NCI-H446 treated with DMSO at 0.1 percent for 48 hours (cell line): ENCODE measurements at places on chromosomes 16 and 17.

DNA sequence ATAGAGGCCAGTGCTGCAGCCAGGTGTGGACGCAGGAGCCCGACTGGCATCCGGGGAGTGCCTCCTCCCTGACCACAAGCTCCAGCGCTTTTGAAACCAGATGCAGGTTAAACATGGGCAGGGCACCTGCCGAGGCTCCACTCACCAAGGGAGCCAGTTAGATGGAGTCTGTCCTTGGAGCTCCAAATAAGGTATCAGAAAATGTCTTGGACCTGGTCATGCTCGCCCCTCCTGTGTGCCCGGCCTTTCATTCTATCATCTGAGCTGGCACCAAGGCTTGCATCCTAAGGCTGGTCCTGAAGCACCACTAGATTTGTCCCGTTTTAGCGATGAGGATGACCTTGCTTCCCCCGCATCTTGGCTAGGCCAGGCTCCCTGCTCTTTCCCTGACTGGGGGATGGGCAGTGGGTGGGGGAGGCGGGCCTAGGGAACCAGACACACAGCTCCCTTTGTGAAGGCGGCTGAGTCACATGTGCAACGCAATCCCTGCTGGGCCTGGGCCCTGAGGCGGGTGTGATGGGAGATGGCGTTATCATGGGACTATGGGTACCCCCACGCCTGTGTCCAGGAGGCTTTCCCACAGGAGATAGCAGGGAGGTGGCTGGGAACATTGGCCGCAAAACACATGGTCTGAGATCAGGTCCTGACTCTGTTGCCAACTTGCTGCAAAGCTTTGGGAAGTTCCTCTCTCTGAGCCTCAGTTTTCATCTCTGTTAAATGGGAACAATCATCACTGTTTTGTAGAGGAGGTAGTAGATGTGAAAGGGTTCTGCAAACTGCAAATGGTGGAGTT lies 5.0 kb upstream of the ADGRG1 start:
- DNase-seq = no peak

DNA sequence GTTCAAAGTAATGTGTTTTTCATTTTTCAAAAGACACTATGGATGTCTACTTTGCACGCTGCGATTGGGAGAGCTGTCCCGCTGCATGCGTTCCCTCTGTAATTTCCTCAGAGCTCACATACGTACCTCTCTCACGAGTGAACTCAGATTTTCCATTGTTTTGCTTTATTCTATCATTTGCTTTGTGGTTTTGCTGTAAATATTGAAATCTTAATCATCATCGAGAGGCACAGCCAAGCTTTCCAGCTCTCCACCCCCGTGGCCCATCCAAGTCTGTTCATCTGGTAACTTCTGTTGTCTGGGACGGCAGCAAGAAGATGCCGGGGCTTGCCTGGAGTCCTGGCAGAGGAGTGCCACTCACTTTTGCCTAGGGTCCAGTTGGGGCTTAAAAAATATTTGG lies 21.1 kb downstream of the TMC6 start:
- DNase-seq = no peak

DNA sequence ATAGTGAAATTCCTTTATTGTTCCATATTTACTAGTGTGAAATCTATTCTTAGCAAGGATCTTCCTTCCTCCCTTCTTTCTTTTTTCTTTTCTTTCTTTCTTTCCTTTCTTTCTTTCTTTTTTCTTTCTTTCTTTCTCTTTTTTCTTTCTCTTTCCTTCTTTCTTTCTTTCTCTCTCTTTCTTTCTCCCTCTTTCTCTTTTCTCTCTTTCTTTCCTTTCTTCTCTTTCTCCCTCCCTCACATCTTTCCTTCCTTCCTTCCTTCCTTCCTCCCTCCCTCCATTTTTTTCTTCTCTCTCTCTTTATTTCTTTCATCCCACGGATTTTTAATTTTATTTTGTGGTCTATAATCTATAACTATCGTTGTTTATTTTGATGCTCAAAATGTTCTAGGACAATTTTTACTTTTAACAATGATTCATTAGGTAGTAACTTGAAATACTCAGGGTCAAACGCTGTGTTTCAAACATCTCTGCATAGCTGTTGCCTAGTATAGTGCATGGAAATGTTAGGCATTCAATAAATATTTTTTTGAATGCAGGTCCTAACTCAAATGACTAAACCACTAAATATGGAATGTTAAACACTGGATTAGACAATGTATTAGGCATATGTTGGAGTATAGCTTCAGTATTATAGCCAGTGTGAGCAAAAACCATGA lies 178.3 kb downstream of the MAP2K6 start:
- no peak for DNase-seq

- DNase-seq = no peak
Observed at GRCh38 chr16:30006659-30007377, 4.0 kb downstream of the DOC2A start.

GRCh38 chr17:47716375-47716774 lies 16.7 kb upstream of the TBX21 start:
- no peak for DNase-seq

DNA sequence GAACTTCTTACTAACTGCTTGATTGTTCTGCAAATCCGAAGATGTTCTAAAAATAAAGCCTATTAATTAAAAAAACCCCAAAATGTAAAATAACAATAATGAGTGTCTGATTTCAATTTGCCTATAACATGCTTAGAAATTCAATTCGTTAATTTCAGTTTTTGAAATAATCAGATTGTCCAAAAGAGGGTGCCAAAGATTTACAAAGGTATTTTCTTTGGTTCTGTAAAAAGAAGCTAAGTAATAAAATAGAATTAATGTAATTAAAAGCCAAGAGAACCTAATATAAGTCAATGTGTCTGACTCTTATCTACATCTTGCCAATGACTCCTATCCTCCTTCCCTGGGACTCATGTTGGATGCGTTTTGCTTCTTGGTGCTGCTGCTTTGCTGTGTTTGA lies 75.0 kb upstream of the CPHXL start:
- DNase-seq = no peak

DNA sequence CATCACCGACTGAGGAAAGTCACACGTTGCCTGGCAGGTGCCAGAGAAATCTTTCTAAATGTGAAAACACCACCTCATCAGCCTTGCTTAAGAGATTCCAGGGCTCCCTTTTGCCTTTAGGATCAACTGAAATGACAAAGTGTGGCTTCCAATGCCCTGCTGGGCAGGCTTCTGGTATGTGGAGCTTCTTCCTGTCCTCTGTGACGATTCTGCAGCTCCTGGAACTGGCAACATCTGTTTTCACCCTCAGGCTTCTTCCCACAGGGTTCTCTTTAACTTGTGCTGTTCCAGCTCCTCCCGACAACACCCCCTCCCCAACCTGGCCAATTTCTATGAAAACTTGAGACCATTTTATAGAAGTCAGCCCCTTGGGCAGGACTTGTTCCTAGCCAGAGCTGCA lies 4.8 kb upstream of the ZDHHC1 start:
- no peak for DNase-seq

DNA sequence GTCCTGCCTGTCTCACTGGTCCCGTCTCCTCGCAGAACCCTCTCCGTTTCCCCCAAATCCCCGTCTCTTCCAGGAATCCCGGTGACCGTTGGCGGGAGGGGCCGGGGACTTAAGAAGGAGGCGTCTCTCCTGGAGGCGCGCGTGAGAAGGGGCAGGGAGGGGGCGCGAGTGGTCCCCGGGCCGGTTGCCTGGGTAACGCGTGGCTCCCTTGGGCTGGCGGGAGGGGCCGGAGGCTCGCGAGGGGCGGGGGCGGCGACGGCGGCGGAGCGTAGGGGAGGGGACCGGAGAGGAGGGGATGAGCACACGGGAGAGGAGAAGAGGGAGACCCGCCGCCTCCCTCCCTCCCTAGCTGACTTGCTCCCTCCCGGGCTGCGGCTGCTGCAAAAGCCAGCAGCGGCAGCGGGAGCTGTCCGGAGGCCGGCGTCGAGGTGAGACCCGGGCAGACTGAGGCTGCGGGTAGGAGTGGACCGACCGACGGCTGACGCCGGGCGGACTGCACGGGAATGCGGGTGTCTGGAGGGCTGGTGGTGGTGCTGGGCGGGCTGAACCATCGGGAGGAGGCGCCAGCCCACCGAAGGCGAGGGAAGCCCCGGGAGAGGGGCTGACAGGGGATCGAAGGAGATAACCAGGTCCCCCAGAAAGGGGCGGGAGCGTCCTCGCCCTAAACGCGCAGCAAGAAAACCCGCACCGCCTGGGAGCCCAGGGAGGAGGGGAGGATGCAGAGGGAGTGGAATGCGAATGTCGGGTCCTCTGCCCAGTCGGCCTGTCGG lies at the start of gene PRRT2:
Gene PRRT2 (plus strand): TSS at position 298 of the 770 bp plus-strand sequence. CDS start 862 bp downstream, outside the sequence.
- peak; percentile 38 for DNase-seq

DNA sequence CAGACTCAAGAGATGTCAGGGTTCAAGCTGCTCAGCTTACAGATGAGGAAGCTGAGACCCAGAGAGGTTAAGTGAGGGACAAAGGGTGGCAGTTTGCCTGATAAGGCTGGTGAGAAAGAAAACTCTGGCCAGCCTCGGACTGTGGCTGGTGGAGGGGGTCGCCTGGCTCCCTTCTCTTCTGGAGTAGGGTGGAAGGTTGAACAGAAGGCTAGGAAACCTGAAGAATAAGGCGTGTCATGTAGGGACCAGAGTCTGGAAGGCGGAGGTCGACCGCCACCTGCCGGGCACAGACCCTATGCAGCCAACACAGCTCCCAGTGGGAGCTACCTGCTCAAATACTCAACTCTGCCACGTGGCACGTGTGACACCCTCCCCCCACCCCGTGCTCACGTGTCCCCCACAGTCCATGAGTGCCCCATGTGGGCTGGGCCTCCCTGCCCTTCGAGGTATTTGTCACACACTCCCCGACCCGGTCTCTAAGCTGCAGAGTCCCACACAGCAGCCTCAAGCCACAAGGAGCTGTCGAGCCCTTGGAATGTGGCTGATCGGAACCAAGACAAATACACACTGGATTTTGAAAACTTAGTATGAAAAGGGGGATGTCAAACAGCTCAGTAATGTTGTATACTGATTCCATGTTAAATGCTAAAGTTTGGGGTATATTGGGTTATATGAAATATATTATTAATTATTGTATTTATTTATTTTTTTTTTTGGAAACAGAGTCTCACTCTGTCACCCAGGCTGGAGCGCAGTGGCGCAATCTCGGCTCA lies 11.8 kb downstream of the HID1 start:
- DNase-seq = no peak

DNA sequence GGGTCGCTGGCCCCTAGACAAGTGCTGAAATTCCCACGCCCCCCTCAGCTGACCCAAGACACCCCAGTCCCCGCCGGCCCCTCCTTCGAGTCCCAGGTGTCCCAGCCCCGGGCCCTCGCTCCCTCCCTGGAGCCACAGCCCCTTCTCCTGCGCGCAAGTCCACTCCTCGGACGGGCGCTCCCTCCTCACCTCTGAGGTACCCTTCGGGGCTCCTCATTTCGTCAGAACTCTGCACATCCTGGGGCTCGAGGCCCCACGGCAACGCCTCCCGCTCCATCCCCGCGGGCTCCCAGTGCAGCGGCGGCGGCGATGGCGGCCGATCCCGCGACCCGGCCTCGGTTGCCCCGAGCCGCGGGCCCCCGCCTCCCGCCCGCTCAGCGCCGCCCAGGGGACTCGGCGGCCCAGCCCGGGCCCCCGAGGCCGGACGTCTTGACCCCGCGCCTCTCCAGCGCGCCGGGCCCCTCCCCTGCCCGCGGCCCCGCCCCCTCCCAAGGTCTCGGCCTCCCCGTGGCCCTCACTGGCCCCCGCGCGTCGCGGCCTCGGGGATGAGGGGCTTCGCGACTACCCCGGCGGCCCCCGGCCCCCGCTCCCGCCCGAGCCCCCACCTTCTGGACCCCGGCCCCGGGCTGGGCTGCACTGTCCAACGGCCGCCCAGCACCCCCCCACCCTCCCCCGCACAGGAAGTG lies at the start of gene ZNF768:
Gene ZNF768 (minus strand): TSS at position 430 of the 686 bp plus-strand sequence. CDS start 153 bp downstream, at position 277.
- no peak for DNase-seq

DNA sequence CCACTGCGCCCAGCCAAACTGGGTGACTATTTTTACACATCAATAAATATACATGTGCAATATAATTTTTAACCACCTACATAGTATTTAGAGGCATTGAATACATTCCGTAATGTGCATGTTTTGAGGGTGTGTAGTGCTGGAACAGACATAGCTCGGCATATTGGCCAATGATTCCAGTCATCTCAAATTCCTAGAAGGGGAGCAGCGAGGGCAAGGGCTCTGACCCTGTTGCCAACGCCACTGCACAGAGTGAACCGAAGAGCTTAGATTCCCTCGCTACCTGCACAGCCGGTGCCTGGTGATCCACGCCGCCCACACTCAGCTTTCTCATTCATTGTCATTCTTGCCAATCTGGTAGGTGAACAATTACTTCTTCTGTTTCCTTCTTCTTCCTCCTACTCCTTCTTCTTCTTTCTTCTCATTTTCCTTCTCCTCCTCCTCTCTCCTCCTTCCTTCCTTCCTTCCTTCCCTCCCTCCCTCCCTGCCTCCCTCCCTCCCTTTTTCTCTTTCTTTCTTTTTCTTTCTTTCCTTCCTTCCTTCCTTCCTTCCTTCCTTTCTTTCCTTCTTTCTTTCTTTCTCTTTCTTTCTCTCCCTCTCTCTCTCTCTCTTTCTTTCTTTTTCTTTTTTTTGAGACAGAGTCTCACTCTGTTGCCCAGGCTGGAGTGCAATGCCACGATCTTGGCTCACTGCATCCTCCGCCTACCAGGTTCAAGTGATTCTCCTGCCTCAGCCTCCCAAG lies 26.3 kb upstream of the ATP2A3 start:
- no peak for DNase-seq

DNA sequence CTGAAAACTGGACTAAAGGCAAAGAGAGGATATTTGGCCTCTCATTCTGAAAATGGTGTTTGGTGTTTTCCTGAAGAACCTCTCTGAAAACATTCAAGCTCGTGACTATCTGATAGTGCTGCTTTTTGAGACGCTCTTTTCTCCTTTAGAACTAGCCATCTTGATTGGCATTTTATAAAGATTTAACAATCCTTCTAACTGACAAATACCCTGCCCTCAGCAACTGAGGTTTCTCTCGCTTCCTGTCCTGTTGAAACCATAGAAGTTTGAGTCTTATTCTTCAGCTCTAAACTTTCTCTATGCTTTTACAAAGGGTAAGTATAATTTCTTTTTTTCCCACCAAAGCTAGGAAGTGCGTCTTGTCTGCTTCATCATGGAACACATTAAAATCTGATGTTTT lies 13.3 kb downstream of the CNEP1R1 start:
- no peak for DNase-seq

- DNase-seq = no peak
Observed at GRCh38 chr16:84247331-84247730, 7.5 kb upstream of the KCNG4 start.

GRCh38 chr17:75047398-75048098 lies 523 bp downstream of the KCTD2 start:
- no peak for DNase-seq

GRCh38 chr17:979539-980405 lies at the start of gene NXN:
TSS of gene NXN (minus strand) at chr17:979776.
- DNase-seq = peak; percentile 18
